ENCODE measurements at places on chromosomes 11 and 22.

- H3K36me3 ChIP-seq, result no peaks in the 10 kb centered on the region
- H3K27ac ChIP-seq, result no peak overlapping the region
- no peak for DNase-seq
- H3K4me3 ChIP-seq, result no peak overlapping the region
- H3K27me3 ChIP-seq, result no peaks in the 10 kb centered on the region
- H3K4me1 ChIP-seq, result no peaks in the 10 kb centered on the region
Observed at GRCh38 chr11:230431-230830, 5.7 kb downstream of the SIRT3 start.

- no peak overlapping the region for H3K4me3 ChIP-seq
- H3K36me3 ChIP-seq, result no peaks in the 10 kb centered on the region
- peak; percentile 37 for DNase-seq
- peaks cover 21% of the 10 kb centered on the region for H3K27me3 ChIP-seq
- peaks cover 14% of the 10 kb centered on the region for H3K4me1 ChIP-seq
Observed at GRCh38 chr22:32202539-32203180, 2.2 kb downstream of the RFPL2 start.

GRCh38 chr22:28952857-28953256, 69.5 kb downstream of the ZNRF3 start:
- H3K27ac ChIP-seq, result peak overlapping the region; percentile 52
- H3K27me3 ChIP-seq, result no peaks in the 10 kb centered on the region
- H3K4me1 ChIP-seq, result peaks cover 25% of the 10 kb centered on the region
- H3K36me3 ChIP-seq, result no peaks in the 10 kb centered on the region
- DNase-seq, result no peak

- no peak for DNase-seq
- no peaks in the 10 kb centered on the region for H3K36me3 ChIP-seq
- H3K27me3 ChIP-seq, result no peaks in the 10 kb centered on the region
- H3K4me3 ChIP-seq, result no peak overlapping the region
Observed at GRCh38 chr11:100914415-100915110, 215.1 kb downstream of the PGR start.

DNA sequence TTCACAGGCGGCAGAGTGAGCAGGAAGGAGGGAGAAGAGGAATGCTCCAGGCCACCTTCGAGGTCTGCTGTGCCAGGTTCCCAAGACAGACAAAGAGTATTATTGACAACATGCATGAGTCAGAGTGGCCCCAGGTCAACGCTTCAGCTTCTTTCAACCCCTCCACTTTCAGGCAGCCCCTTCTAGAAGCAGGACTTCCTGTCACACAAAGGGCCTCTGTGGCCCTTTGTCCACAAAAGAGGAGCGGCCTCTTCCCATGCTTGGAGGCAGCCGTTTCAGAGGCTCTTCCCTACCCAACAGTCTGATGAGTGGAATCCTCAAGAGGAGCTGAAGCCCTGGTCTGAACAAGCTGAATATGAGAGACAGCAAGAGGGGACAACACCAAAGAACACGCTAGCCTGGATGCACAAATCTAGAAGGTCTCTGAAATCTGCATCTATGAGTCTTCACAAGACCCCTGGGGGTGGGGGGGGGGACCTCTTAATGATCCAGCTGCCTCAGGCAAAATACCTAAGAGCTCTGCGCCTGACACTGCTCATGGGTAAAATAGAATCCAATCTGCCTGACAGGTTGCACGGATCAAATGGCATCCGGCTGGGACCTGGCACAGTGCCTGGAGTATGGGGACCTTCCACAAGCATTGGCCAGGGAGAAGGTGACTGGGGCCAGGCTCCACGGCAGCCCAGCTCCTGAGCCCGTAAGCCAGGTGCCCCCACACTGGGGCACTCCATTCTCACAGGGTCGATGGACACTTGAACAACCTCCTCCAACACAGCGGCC, 67.5 kb downstream of the PACSIN2 start:
- H3K36me3 ChIP-seq, result peaks cover 13% of the 10 kb centered on the region
- H3K4me3 ChIP-seq, result no peak overlapping the region
- H3K27ac ChIP-seq, result peak overlapping the region; percentile 83

DNA sequence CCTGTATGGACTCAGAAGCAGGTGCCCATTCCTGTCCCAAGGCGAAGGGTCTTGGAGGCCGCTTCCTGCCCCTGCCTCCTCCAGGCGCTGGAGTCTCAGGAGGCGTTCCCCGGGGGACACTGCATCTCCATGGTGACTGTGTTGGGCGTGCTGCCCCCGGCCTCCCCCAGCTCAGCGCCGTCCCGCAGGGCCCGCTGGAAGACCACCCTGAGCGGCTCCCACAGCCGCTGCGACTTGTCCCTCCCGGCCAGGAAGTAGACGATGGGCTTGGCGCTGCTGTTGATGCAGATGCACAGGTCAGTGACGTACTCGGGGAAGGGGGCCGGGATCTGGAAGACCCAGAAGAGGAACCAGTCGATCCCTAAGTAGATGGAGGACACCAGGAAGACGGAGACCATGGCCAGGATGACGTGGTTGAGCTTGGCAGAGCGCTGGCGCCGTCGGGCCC, 7.8 kb downstream of the MRGPRF start:
- no peak overlapping the region for H3K27ac ChIP-seq
- H3K27me3 ChIP-seq, result no peaks in the 10 kb centered on the region
- no peak for DNase-seq
- H3K4me1 ChIP-seq, result peaks cover 18% of the 10 kb centered on the region

DNA sequence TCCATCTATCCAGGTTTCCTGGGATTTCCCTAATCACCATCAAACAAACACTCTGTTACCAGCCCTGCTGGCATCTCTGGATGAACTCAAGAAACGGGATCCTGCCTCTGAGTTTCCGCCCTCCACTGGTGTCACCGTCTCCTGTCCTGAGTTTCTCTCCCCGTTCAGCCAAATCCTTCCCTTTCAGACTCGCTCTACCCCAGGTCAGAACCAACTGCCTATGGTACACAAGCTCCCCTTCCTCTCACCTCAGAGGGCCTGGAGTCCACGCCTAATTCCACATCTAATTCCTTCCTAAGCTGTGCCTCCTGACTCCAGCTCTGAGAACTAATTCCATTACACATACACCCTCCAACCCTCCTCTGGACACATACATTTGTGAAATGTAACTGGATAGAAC, 96.1 kb downstream of the SHANK2 start:
- no peaks in the 10 kb centered on the region for H3K4me1 ChIP-seq
- no peak overlapping the region for H3K27ac ChIP-seq
- H3K4me3 ChIP-seq, result no peak overlapping the region
- DNase-seq, result no peak

DNA sequence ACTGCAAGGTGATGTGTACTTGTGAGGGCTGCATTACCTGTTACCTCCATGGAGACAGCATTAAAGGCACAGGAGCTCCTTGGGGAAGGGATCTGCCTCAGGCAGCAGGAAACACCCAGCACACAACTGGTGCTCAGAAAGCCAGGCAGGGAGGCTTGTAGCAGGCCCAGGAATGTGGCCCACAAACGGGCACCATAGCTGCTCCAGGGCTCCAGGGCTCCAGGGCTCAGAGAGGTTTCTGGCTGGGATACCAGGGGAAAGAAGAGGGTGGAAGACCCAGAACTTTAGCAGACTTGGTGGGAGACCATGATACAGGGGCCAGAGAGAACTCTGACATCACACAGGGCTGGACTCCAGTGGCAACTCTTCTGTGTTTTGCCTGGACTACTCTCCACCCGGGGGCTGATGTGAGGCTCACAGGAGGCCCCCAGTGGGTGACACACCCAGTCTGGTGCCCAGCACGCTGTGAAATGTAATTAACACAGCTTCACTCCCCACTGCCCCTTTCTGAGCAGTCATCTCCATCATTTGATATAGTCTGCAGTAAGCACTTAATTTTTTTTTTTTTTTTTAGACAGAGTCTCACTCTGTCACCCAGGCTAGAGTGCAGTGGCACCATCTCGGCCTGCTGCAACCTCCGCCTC, 14.7 kb upstream of the SULT4A1 start:
- peaks cover 6% of the 10 kb centered on the region for H3K4me1 ChIP-seq
- H3K36me3 ChIP-seq, result no peaks in the 10 kb centered on the region
- no peak overlapping the region for H3K4me3 ChIP-seq
- no peak overlapping the region for H3K27ac ChIP-seq
- peaks cover 28% of the 10 kb centered on the region for H3K27me3 ChIP-seq

- DNase-seq, result no peak
- H3K36me3 ChIP-seq, result no peaks in the 10 kb centered on the region
- no peaks in the 10 kb centered on the region for H3K27me3 ChIP-seq
- H3K4me1 ChIP-seq, result no peaks in the 10 kb centered on the region
Observed at GRCh38 chr11:35352077-35352888, 67.1 kb downstream of the SLC1A2 start.

DNA sequence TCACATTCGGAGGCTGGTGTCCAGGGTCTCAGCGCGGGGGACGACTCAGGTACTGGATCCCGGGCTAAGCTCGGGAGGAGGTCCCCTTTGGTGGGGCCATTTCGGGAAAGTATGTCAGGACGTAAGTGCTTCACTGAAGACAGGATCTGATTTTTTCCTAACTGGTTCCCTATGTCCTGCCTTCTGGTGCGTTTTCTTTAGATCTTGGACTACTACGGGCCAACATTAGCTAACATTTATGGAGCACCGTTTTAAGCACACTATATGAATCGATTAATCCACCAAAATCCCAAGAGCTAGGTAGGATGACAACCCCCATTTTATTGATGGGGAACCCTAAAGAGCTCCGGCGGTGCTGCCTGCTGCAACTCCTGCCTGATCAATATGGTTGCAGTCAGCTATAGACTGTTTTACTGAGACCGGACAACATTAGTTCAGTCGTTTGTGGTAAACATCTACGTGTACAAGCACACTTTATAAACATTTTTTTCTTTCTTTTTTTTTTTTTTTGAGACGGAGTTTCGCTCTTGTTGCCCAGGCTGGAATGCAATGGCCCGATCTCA, 17.0 kb upstream of the WDR74 start:
- peaks cover 11% of the 10 kb centered on the region for H3K4me1 ChIP-seq
- peak overlapping the region; percentile 92 for H3K27ac ChIP-seq
- H3K4me3 ChIP-seq, result peak overlapping the region; percentile 89
- H3K36me3 ChIP-seq, result peaks cover 59% of the 10 kb centered on the region
- DNase-seq, result no peak
- H3K27me3 ChIP-seq, result no peaks in the 10 kb centered on the region

DNA sequence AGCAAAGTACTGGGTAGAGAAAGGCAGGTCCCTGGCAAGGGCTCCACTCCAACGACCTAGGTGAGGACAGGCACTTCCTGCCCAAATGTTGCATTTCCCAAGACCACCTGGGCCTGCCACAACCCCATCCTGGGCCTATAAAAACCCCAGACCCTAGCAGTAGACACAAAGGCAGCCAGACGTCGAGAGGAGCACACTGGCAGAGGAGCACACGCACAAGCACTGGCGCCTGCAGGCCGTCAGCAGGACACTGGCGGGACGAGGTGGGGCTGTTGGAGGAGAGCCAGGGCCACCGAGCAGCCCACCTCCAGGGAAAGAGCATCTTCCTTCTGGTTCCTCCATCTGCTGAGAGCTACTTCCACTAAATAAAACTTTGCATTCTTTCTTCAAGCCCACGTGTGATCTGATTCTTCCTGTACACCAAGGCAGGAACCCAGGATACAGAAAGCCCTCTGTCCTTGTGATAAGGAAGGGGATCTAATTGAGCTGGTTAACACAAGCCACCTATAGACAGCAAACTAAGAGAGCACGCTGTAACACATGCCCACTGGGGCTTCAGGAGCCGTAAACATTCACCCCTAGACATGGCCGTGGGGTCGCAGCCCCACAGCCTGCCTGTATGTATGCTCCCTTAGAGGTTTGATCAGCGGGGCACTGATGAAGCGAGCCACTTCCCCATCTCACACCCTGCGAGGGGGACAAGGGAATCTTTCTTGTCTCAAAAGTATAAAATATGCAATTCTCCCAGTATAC, 89.7 kb upstream of the MTMR2 start:
- H3K4me3 ChIP-seq, result no peak overlapping the region
- H3K27ac ChIP-seq, result no peak overlapping the region

DNA sequence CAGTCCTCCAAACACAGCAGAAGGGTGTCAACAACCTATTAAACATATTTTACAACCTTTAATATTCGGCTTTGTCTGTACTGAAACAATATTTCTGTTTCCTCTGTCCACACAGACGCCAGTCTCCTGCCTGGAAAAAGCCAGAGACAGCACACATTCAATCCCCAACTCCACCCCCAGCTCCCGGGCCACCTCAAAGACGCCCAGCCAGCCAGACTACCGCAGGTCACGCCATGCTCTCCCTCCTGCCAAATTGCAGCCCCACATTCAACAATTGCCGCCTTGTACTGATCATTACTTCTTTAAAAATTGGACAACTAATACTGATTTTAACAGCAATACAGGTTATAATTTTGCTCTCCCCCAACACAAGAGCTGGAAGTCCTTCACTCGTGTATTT, 1.2 kb downstream of the SERGEF start:
- peak overlapping the region; percentile 80 for H3K4me3 ChIP-seq
- no peaks in the 10 kb centered on the region for H3K27me3 ChIP-seq
- H3K36me3 ChIP-seq, result no peaks in the 10 kb centered on the region
- peaks cover 7% of the 10 kb centered on the region for H3K4me1 ChIP-seq

- no peaks in the 10 kb centered on the region for H3K27me3 ChIP-seq
- peaks cover 2% of the 10 kb centered on the region for H3K4me1 ChIP-seq
- no peaks in the 10 kb centered on the region for H3K36me3 ChIP-seq
- H3K4me3 ChIP-seq, result no peak overlapping the region
- no peak for DNase-seq
Observed at GRCh38 chr11:18987454-18988231, 48.4 kb upstream of the MRGPRX1 start.

- H3K4me3 ChIP-seq, result no peak overlapping the region
- DNase-seq, result no peak
- peaks cover 1% of the 10 kb centered on the region for H3K4me1 ChIP-seq
- peaks cover 45% of the 10 kb centered on the region for H3K27me3 ChIP-seq
Observed at GRCh38 chr11:43639920-43640319, 40.6 kb upstream of the HSD17B12 start.

DNA sequence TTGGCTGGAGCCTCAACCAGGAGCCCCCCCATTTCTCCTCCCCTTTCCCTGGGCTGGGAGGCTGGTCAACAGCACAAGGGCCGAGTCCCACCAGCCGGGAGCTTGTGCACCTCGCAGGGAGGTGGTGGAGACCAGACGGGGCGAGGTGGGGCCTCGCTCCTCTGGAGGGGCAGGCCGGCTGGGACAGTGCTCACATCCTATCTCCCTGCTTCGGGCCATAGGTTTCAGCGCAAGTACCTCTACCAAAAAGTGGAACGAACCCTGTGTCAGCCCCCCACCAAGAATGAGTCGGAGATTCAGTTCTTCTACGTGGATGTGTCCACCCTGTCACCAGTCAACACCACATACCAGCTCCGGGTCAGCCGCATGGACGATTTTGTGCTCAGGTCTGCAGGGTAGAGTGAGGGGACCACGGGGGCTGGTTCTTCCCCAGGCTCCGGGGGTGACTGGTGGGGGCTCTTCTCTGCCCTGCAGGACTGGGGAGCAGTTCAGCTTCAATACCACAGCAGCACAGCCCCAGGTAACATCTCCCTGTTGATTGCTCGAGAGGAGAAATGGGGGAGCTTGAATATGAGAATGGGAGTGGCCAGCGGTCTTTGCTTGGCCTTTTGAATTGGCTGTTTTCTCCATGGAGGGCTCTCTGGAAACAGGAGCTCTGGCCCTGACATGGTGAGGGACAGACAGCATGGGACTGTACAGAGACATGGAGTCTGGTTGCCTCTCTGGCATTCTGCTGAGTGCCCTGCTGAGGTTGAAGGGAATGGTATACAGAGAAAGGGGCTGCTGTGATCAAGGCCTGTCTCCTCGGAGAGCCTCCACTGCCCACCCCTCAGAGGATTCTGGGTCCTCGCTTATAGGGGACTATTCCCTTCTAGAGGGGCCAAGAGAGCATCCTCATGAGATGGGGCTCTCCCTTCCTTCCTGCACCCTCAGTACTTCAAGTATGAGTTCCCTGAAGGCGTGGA, 3.3 kb downstream of the SIDT2 start:
- H3K27ac ChIP-seq, result no peak overlapping the region
- no peaks in the 10 kb centered on the region for H3K27me3 ChIP-seq
- peaks cover 3% of the 10 kb centered on the region for H3K36me3 ChIP-seq
- no peak overlapping the region for H3K4me3 ChIP-seq
- no peak for DNase-seq

- H3K4me3 ChIP-seq, result no peak overlapping the region
- no peak overlapping the region for H3K27ac ChIP-seq
- no peak for DNase-seq
- no peaks in the 10 kb centered on the region for H3K27me3 ChIP-seq
Observed at GRCh38 chr11:6598555-6598954, 4.9 kb downstream of the RRP8 start.

All from neuronal stem cell (in vitro differentiated cells).